ENCODE measurements at places on chromosomes 1 and 21. TPM values are rescaled to one million over a fixed set of nuclear protein-coding genes. Genes with fewer than 3 reads are reported as not detected.
A peak's percentile ranks its signal among the peaks of the same experiment; 100 is the strongest.

GRCh38 chr1:54167422-54168139 is 14.8 kb upstream of the CDCP2 start:
- no peak for DNase-seq

DNA sequence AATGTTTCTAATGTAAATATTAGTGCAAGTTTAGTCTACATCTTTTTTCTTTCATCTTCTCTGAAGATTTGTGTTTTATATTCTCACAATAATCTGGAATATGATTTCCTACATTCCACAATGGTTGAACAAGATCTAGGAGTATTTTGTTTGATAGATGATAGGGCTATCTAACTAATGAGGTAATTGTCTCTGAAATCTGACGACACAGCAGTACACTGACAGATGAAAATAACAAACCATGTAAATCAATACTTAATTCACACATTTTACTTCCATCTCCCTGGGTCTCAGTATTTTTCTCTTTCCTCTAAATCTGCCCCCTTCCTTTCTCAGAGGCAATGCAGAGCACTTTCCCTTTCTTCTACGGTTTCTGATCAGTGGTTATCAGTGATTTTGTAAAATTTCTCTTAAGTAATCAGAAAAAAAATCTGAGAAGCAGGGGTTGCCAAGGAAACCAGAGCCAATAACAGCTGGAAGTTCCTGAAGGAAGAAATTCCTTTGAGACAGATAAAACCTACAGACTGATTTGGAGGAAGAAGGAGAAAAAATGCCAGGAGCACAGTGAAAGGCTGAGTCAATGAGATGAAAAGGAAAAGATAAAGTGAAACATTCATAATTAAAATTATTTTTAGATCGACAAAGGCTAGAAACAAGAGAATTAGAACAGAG is 7.3 kb upstream of the ANKRD13C start:
- no peak for DNase-seq

- DNase-seq = no peak
Measured at GRCh38 chr1:152577168-152577567, 3.1 kb downstream of the LCE3D start.

GRCh38 chr1:15141935-15142539 is 11.5 kb upstream of the TMEM51 start:
- peak; percentile 88 for DNase-seq

- DNase-seq = no peak
Measured at GRCh38 chr1:87179076-87179810, 149.4 kb upstream of the LMO4 start.

- DNase-seq = no peak
Measured at GRCh38 chr1:66300280-66300971, 233.5 kb upstream of the SGIP1 start.

DNA sequence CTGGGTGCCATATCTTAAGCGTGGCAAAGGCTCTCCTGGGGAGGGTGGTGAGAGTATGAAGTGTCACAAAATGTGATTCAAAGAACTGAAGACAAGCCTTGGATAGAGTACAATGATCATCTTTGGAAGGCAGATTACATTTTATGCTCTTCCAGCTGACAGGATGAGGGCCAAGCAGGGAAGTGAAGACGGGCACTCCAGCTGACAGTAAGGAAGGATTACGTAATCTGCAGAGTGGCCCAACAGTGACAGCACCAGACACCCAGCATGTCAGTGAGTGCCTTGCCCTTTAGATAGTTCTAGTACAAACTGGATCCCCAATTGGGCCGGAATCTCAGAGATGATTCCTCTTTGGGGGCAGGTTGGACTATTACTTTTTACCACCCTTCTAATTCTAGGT is 52.7 kb downstream of the UBE2T start:
- DNase-seq = no peak

DNA sequence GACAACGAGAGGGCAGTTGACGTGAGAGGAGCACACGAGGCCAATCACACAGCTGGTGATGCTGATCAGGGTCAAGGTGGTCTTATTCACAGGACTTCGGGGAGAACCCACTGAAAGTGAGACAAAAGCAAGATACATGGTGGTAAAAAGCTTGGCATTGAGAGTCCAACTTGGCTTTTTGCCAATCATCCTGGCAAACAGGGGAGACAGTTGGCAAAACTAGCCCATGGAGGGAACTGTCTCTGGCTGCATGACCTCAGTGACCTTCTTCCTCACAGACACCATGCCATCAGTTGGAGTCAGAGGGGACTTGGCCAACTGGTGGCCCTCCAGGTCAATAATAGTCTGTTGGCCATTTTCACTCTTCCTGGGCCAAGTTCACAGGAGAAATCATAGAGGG is 139.9 kb downstream of the ASTN1 start:
- DNase-seq = no peak

GRCh38 chr1:244021427-244021826 is 29.7 kb upstream of the ZBTB18 start:
- DNase-seq = no peak

DNA sequence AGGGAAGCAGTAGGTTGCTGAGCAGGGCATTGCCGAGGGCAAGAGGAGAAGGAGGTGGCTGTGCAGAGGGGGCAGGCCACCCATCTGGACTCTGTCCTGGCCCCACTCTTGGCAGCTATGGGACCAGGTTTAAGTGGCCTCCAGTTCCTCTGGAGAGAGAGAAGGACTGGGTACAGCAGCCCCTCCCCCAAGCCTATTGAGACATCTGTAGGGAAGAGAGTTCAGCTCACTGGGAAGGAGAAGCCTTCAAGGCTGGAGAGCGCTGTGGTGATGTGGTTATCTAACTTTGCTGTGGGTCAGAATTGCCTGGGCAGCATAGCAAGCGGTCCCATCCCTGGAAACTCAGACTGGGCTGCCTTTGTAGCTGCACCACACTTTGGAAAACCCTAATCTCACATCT is 93.9 kb downstream of the KCNJ15 start:
- DNase-seq = no peak

DNA sequence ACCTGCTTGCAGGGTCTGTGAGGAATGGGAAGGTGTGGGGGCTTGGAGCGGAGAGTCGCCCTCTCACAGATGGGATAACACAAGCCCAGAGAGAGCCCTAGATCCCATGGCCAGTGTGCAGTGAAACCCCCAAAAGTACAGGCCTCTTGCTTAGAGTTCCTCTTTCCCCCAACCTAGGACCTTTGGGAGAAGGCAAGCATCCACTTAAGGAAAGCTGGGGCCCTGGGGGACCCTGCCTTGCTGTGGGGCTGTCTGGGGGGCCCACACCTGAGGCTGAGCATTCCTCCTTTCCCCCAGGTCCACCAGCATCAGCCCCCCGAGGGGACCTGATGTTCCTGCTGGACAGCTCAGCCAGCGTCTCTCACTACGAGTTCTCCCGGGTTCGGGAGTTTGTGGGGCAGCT is 1.1 kb downstream of the VWA1 start:
- DNase-seq = no peak

DNA sequence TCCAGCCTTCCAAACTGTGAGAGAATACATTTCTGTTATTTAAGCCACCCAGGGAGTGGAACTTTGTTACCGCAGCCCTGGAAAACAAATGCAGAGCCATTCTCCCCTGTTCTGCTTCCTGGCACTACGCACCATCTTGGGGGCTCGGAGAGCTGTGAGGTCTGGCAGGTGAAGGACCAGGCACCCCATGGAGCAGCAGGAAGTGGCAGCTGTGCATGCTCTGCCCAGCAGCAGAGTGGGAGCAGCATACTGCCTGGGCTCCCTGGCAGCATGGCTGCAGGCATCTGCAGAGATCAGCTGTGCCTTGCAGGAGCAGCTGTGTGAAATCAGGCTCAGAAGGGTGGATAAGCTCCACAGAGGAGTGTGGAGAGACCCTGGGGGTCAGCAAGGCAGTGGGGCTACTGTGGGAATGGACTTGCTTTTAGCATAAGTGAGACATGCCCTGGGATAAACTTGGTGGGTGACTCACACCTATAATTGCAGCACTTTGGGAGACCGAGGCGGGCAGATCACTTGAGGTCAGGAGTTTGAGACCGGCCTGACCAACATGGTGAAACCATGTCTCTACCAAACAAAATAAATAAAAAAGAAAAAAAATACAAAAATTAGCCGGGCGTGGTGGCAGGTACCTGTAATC is 17.7 kb upstream of the ZSCAN20 start:
- no peak for DNase-seq

GRCh38 chr1:98385652-98386051 is 275.9 kb upstream of the SNX7 start:
- DNase-seq = no peak

DNA sequence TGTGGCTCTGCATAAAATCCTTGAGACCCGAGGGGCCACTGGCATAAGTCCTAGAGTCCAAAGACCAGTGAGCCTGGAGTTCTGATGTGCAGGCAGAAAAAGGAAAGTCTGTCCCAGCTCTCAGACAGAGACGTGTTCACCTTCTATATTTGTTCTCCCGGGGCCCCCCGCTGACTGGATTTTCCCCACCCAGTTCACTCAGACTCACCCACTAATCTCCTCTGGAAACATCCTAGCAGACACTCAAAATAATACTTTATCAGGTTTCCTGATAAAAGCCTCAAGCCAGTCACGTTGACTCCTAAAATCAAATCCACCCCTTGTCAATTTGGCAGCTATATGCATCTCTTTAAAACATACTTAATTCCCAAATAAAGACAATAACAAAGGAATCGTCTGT is 1084.2 kb upstream of the NCAM2 start:
- no peak for DNase-seq

CYP4A11 gene
- 0.36 TPM for total RNA-seq

MEF2D gene
- 6.5 TPM for total RNA-seq

RAB42 gene
- total RNA-seq = 3.0 TPM

LCE1C gene
- total RNA-seq = not detected
